ENCODE measurements at places on chromosomes 4 and X.
A peak's percentile ranks its signal among the peaks of the same experiment; 100 is the strongest.

- DNase-seq, result no peak
Observed at GRCh38 chr4:111475001-111475400, 670.3 kb upstream of the FAM241A start.

- no peak for DNase-seq
Observed at GRCh38 chrX:39174772-39175417, 373.6 kb downstream of the MID1IP1 start.

DNA sequence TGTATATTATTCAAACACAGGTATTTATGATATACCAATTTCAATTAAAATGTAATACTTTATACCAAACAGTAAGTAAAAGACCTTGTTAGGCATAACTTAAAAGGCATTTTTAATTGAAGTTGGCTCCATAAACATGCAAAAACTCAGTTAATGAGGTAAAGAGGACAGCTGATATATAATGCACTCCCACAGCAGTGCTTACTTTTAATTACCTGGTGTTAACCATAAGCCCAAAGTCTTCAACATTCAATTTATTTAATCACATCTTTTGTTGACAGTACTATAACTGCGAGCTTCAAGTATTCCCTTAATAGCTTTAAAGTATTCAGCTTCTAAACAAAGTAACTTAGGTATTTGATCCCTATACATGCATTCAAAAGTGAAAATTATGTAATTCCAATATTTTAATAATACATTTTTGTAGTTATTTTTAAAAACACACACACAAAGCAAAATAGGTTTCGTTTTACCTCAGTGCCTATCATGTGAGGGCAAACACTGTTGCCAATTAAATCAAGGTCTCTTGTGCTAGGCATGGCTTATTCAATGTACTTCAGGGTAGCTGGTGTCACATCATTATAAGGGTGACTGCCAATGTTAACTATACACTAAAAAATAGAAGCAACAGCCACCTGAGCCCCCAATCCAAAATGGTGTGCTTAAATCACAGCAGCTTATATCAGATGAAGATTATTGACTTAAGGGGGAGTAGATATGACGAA, 197.1 kb downstream of the LRBA start:
- no peak for DNase-seq

GRCh38 chr4:177555007-177555574, 112.9 kb upstream of the AGA start:
- peak; percentile 50 for DNase-seq

- DNase-seq, result no peak
Observed at GRCh38 chr4:184434501-184435066, 39.8 kb downstream of the IRF2 start.

DNA sequence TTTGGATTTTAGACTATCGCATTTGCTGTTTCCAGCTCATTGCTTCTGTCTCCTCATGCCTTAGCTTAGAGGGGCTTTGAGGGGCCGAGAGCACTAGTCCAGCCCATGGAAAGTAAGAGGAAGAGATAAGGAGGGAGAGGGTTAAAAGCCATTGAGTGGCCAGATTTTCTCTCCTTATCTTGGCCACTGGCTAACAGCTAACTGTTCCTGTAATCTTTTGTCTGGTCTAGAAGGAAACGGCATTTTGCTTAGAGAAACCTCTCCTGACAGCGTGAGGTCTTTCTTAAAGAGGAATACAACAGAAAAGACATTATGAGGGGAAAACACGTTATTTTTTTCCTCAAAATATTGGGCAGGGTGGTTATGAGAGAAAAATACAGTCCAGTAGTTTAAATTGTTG, 7.9 kb downstream of the GPR101 start:
- no peak for DNase-seq

- DNase-seq, result peak; percentile 56
Observed at GRCh38 chr4:602559-602942, 22.8 kb upstream of the PDE6B start.

DNA sequence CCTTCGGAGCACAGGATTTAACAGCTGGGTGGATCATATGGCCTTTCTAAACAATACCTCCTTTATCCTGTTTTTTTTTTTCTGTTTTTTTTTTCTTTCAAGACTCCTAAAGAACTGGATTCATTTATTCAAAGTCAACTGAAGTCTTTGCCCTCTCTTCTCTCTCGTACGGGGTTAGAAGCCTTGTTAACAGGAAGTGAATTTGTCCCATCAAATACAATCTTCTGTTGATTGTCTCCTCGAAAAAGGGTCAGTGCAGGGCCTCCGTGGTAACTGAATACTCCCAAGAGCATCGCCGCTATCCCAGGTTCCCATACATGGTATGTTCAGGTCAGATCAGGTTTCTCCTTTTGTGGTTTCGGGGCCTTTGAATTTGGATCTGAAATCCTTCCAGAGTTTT, 1.8 kb upstream of the TMEM128 start:
- no peak for DNase-seq

DNA sequence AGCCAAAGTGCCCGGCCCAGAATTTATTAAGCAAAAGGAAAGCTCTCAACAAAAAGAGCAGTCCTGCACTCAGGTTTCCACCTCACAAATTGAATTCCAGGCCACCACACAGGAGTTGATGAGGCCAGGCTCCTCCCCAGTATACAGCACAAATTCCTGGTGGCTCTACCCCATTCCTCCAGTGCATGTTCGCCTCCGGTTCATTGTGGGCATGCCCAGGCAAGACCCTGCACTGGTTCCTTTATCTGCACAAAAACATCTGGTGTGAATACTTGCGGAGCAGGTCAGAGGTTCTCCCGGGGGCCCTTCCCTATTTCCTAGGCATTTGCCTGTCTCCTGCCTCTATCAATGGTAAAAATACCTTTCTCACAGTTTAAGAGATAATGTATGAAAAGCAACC, 195.2 kb upstream of the ANXA10 start:
- DNase-seq, result no peak

- no peak for DNase-seq
Observed at GRCh38 chr4:8410641-8411271, 29.8 kb downstream of the ACOX3 start.

GRCh38 chr4:108031427-108032083, 41.9 kb downstream of the HADH start:
- DNase-seq, result no peak

DNA sequence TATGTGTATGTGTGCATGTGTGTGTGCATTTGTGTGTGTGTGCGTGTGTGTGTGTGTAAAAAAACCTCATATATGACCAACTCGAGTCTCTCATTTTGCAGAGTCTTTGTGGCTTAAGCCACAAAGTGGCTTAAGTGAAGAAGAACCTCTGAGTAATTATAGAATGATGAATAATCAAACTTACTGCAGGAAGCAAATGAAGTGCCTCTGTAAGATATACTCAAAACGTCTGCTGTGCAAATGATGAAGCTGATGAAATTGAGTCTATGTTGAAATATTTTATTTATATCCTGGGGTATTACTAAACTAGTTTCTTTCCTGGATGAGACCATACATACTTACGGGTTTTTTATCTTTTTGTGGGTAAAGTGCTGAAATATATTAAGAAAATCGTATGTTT, 1198.7 kb downstream of the PCDH7 start:
- DNase-seq, result no peak

DNA sequence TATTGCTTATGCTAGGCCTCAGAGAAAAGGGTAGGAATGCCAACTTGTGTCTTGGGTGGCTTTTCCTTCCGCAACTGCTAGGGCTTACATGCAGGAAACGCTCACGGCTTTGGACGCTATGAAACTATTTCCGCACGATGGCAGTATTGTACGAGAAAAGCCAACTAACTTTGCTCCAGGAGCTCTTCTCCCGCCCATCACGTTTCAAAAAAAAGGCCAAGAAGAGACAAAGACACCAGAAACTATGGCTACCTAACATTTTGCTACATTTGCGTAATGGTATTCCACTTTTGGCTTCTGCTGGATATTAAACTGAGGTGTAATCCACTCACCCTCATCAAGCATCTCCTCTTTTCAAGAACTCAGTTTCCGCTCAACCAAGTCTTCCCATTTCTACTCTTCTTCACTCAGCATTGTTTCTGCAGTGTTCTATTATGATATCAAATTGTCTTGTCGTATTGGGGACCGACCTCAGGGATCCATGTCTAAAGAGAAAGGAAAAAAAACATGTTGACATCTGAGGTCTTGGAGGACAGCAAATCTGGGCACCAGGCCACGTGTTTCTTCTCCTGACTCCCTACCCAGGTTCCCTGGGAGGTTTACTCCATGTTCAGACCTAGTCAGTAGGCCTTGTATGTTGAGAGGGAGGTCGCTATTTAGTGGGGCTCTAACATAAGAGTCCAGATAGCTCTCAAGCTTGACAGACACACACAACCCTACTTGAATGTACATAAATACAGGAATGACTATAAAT, 239.4 kb upstream of the STK26 start:
- DNase-seq, result no peak

- DNase-seq, result no peak
Observed at GRCh38 chr4:71163317-71163716, 169.9 kb downstream of the DCK start.

- DNase-seq, result no peak
Observed at GRCh38 chrX:21657318-21658151, 595 bp downstream of the KLHL34 start.
